ENCODE measurements at places on chromosomes 16 and 17.
A peak's percentile ranks its signal among the peaks of the same experiment; 100 is the strongest.

- no peak for DNase-seq
Observed at GRCh38 chr16:66489385-66489784, 60.5 kb downstream of the TK2 start.

GRCh38 chr16:88812513-88813268, 963 bp upstream of the APRT start:
- peak; percentile 82 for DNase-seq

DNA sequence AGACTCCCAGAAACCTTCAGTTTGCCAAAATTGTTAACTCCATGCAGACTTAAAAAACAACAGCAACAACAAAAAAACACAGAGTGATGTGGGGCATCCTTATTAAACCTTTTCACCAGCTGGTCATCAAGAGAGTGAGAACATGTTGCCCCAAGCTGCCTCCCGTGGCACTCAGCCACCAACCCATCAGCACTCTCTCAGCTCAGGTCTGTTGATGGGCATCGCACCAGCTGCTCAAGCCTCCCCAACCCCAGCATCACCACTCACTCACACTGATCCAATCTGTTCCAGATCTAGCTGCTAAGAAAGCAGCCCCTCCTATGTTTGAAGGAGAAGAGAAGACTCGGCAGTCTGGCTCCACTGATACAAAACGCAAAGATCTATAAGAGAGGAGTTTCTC, 46.8 kb downstream of the SLC39A11 start:
- no peak for DNase-seq

DNA sequence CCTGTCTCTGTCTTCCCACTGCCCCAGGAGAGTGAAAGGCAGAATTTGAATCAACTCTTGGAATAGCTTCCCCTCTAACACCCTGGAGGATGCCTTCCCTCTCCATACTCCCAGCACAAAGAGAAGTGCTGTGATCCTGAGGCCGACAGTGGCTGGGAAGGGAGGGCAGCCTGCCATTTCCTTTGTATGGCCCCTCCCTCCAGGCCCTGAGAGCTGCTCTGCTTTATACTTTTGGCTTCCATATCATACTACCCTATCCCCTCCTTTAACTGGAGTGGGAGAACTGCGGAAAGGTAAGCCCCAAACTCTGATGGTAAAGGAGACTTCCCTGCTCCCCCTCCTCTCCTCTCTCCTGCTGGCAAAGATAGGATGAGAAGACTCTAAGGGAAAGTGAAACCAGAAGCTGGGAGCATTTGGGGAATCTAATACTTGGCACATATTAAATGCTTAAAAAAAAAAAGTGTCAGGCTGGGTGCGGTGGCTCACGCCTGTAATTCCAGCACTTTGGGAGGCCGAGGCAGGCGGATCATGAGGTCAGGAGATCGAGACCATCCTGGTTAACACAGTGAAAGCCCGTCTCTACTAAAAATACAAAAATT, 4.1 kb upstream of the MED24 start:
- DNase-seq, result no peak

GRCh38 chr17:80774643-80775281, 216.9 kb upstream of the CHMP6 start:
- DNase-seq, result no peak

- DNase-seq, result no peak
Observed at GRCh38 chr16:48901712-48902374, 291.9 kb upstream of the N4BP1 start.

- no peak for DNase-seq
Observed at GRCh38 chr16:3046641-3047386, 453 bp downstream of the MMP25 start.

- DNase-seq, result no peak
Observed at GRCh38 chr16:86580063-86580790, 1.9 kb downstream of the FOXL1 start.

DNA sequence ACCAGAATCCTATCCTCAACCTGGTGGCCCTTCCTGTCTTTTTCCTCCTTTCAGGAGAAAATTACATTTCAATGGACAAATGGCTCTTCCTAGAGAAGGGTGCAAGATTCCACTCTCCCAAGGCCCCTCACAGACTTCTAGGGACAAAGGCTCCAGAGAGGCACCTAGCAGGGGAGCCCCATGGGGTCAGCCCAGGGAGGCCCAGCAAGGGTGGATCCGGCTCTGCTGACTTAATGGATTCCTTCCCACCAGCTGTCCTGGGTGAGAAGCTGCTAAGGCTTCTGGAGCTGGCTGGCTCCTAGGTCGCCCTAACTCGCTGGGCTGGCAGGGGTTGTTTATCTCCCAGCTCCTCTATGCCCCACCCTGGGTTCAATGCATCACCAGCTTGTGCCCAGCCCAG, 152.4 kb downstream of the ZNF423 start:
- DNase-seq, result no peak

DNA sequence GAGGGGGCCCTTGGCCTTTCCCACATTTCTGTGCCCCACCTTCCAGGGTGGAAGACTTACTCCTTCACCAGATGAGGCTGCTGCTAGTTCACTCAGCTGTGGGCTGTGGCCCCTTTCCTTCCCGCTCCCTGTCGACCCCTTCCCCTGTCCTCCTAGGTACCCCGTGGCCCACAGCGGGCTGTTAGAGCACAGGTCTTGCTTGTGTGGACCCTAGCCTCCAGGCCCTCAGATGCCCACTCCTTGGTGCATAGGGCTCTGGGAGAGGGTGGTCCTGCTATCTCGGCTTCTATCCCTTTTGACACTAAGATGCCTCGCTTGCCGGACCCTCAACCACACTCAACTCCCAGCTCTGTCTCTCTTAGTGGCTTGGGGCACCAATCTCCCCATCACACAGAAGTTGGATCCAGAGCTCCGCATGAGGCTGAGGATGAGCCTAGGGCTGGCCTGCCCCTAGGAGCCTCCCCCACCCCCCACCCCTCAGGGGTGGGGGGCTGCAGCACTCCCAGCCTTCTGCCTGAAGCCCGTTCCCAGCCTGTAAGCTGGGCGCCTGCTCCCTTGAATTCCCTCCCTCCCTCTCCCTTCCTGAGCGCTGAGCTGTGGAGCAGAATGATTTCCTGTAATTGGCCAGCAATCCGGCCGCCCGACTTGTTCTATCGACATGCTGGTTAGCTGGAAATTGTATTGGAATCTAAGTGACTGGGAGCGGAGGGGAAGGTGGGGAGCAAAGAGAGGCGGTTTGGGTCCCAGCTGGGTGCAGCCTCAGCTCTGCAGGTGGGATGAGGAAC, 30.9 kb downstream of the DCAKD start:
- no peak for DNase-seq

- DNase-seq, result no peak
Observed at GRCh38 chr16:50154420-50154950, 1.4 kb downstream of the TENT4B start.

DNA sequence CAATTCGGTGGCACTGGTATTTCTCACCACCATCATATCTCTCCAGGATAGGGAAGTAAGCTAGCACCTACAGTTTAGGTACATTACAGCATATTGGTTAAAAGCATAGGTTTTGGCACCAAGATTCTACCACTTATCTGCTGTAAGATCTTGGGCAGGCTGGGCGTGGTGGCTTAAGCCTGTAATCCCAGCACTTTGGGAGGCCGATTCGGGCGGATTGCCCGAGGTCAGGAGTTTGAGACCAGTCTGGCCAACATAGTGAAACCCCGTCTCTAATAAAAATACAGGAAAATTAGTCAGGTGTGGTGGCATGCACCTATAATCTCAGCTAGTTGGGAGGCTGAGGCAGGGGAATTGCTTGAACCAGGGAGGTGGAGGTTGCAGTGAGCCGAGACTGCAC, 51.4 kb downstream of the GPATCH8 start:
- DNase-seq, result no peak

Measured in upper lobe of right lung (tissue), 1 donor.